ENCODE measurements at places on chromosomes 1 and 21. TPM values are rescaled to one million over a fixed set of nuclear protein-coding genes. Genes with fewer than 3 reads are reported as not detected.

DNA sequence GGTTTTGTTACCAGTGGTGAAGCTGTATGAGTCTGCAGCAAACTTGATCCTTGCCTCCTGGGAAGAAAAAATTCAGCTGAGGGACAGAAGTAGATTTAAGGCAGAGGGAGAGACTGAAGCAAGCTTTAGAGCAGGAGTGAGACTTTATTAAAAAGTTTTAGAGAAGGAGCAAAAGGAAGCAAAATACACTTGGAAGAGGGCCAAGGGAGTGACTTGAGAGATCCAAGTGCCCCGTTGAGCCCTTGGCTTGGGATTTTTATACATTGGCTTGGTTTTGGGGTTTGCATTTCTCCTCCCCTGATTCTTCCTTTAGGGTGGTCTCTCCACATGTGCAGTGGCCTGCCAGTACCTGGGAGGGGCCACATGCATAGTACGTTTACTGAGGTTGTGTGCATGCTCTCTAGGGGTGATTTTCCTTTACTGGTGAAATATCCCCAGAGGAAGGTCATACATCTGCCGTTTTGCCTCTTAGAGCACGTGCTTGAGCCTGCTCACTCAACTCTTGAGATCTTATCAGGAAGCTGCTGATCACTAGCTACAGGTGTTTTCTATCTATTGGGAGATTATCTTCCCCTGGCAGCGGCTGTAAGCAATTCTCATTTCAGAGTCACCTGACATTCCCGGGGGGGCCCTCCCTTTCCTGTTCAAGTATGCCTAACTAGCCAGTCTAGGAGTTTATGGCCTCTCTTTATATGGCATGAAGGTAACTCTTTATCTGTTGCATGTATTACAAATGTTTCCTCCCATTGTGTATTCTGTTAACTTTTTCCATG, 20.3 kb downstream of the FASLG start:
- H3K27me3 ChIP-seq: peaks cover 5% of the 10 kb centered on the region
- no peak overlapping the region for H3K4me3 ChIP-seq
- DNase-seq: no peak
- H3K36me3 ChIP-seq: peaks cover 25% of the 10 kb centered on the region
- no peak overlapping the region for H3K27ac ChIP-seq
- H3K4me1 ChIP-seq: peaks cover 39% of the 10 kb centered on the region

GRCh38 chr1:234848972-234849649, 239.1 kb upstream of the IRF2BP2 start:
- peaks cover 63% of the 10 kb centered on the region for H3K4me1 ChIP-seq
- peaks cover 1% of the 10 kb centered on the region for H3K36me3 ChIP-seq
- DNase-seq: no peak
- no peaks in the 10 kb centered on the region for H3K27me3 ChIP-seq
- H3K27ac ChIP-seq: no peak overlapping the region

- H3K36me3 ChIP-seq: no peaks in the 10 kb centered on the region
- no peak for DNase-seq
- H3K4me3 ChIP-seq: no peak within 1 kb of the TSS
- H3K27me3 ChIP-seq: no peaks in the 10 kb centered on the region
- no peak within 1 kb of the TSS for H3K27ac ChIP-seq
Observed at GRCh38 chr1:241957692-241958494, at the start of gene BECN2. BECN2 (plus strand) TSS chr1:241957767; CDS start chr1:241957767, 0 bp downstream.

- peaks cover 33% of the 10 kb centered on the region for H3K36me3 ChIP-seq
- H3K4me3 ChIP-seq: peak overlapping the region; percentile 99
- peak overlapping the region; percentile 46 for H3K27ac ChIP-seq
- no peaks in the 10 kb centered on the region for H3K27me3 ChIP-seq
- peaks cover 49% of the 10 kb centered on the region for H3K4me1 ChIP-seq
- DNase-seq: no peak
Observed at GRCh38 chr1:111446546-111446945, 2.5 kb downstream of the WDR77 start.

- no peaks in the 10 kb centered on the region for H3K4me1 ChIP-seq
- no peaks in the 10 kb centered on the region for H3K36me3 ChIP-seq
- no peak overlapping the region for H3K27ac ChIP-seq
- H3K4me3 ChIP-seq: no peak overlapping the region
Observed at GRCh38 chr1:210223226-210223904, 9.2 kb upstream of the SERTAD4 start.

DNA sequence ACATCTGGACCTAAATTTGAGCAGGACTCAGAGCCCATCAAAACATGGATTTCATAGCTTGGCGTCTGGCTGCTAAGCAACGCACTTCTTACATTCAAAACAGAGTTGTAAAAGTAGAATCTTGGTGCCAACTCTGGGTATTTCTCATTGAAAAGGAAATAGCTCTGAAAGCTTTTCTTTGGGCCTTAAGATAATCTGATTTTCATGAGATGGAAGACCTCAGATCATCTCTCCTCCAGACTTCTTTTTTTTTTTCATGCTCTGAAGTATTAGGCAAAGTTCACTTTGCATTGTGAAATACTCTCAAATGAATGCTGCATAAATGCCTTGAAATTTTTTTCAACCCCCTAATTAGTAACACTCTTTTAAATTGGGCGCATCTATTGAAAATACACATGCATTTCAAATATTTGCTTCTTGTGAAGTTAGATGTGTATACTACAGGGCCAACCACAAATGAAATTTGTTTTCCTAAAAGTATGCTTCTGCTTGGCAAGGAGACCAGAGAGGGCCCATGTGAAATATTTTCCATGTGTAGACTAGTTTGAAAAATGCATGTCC, 4.2 kb downstream of the ADAMTS5 start:
- H3K27me3 ChIP-seq: peaks cover 32% of the 10 kb centered on the region
- H3K27ac ChIP-seq: no peak overlapping the region
- no peaks in the 10 kb centered on the region for H3K36me3 ChIP-seq
- DNase-seq: no peak
- no peaks in the 10 kb centered on the region for H3K4me1 ChIP-seq

DNA sequence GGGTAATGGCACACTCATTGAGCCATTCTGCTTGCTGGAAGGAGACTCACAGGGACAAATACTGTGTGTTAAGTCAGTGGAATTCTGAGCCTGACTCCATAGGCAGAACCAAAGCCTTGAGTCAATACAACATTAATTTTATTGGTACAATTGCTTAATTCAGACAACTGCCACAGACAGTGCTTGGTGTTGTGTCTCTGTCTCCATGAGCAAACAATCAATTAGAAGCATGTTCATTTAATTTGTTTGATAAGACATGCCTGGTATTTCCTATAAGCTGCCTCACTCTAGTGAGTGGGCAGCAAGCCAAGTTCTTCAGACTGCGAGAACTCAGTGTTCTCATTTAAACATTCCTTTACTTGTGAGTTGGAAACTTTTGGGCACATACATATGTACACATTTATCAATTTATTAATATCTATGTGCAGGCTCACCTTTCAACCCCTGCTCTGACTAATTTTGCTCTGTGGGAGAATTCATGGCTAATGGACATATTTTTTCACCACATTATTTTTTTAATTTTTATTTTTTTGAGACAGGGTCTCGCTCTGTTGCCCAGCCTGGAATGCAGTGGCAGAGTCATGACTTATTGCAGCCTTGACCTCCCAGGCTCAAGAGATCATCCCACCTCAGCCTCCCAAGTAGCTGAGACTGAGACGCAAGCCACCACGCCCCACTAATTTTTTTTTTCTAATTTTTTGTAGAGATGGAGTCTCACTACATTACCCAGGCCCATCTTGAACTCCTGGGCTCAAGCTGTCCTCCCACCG, 4.5 kb upstream of the SRSF10 start:
- H3K4me1 ChIP-seq: peaks cover 18% of the 10 kb centered on the region
- no peak for DNase-seq
- no peak overlapping the region for H3K4me3 ChIP-seq
- no peaks in the 10 kb centered on the region for H3K27me3 ChIP-seq
- peaks cover under 1% of the 10 kb centered on the region for H3K36me3 ChIP-seq

DNA sequence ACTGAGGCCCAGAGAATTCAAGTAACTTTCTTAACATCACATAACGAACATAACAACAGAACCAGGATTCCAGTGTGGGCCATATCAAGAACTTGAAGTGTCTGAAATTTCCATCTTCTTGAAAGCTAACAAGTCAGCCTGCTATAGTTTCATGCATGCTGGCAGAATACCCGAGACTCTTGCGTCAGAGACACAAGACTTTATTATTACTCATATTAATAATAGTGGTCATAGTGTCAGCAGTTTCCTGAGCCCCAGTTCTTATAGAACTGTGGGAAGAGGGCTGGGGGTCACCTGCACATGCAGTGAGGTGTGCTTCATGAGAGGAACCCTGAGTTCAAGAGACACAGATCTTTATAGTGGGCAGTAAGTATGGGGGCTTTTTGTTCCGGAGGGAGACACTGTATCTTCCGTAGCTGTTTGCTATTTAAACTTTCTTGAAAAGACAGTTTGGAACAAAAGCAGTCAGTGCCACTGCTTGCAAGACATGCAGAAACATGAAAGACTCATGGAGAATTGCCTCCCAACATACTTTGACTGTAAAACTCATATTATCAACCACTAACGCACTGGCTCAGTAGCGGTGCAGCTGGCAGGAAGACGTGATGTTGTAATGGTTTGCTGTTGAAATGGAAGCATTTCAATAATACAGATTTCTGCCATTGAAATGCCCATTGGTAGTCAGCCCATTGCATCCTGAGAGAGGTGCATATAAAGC, 339.2 kb downstream of the ADGRL2 start:
- no peak overlapping the region for H3K27ac ChIP-seq
- no peaks in the 10 kb centered on the region for H3K4me1 ChIP-seq
- H3K36me3 ChIP-seq: no peaks in the 10 kb centered on the region
- H3K27me3 ChIP-seq: peaks cover 1% of the 10 kb centered on the region

- H3K36me3 ChIP-seq: no peaks in the 10 kb centered on the region
- peaks cover 17% of the 10 kb centered on the region for H3K27me3 ChIP-seq
- no peak overlapping the region for H3K4me3 ChIP-seq
- no peaks in the 10 kb centered on the region for H3K4me1 ChIP-seq
- no peak for DNase-seq
Observed at GRCh38 chr1:76769911-76770310, 97.4 kb upstream of the ST6GALNAC5 start.

DNA sequence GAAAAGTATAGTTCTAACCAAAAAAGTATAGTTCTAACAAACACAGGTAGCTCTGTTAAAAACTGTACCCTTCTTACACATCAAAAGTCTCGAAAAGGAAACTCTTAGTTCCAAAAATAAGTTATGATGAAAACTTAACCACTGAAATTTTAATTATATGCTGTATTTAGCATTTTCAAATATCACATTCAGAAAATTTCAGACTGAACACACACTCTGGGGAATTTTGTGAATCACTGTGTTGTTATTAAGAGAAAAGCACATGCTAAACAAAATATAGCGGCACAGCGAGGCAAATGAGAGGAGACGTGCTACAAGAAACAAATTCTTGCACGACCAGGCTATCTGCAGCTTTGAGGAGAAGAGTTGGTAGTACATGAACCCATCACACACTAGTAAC, 30.4 kb downstream of the VAV3 start:
- H3K27ac ChIP-seq: peak overlapping the region; percentile 40
- H3K36me3 ChIP-seq: peaks cover 4% of the 10 kb centered on the region
- no peak for DNase-seq
- no peaks in the 10 kb centered on the region for H3K27me3 ChIP-seq
- peak overlapping the region; percentile 61 for H3K4me3 ChIP-seq

- peaks cover 25% of the 10 kb centered on the region for H3K36me3 ChIP-seq
- DNase-seq: no peak
- peaks cover 44% of the 10 kb centered on the region for H3K4me1 ChIP-seq
- H3K27ac ChIP-seq: peak overlapping the region; percentile 85
- peak overlapping the region; percentile 99 for H3K4me3 ChIP-seq
Observed at GRCh38 chr1:37473431-37474045, 842 bp upstream of the ZC3H12A start.

- no peaks in the 10 kb centered on the region for H3K36me3 ChIP-seq
- H3K27me3 ChIP-seq: peaks cover 56% of the 10 kb centered on the region
- no peaks in the 10 kb centered on the region for H3K4me1 ChIP-seq
Observed at GRCh38 chr1:22949822-22950331, 22.8 kb downstream of the LACTBL1 start.

DNA sequence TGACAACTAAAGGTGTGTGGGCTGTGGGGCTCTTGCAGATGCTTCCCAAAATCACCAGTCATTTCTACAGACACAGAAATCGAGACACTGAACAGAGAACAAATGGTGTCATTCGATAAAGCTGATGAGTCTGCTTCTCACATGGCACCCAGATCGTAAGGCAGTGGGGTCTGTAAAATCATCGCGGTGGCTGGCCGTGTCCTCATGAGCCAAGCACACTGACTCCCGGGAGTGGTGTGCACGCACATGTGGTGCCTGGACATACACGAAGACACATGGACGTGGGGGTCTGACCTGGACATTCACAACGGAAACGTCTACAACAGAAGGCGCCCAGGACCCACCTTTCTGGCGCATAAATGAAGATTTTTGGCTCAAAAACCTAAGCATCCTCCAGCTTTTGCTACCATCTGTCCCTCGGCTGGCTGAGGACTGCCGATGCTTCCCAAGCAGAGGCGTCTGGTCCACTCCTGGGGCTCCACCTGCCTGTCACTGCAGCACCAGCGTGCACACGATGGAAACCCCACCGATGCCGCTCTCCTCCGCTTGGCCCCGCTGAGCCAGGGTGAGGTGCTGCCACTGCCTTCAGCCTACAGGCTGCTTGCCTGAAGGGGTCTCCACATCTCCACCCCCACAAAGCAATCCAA, 6.8 kb downstream of the SMIM1 start:
- no peaks in the 10 kb centered on the region for H3K27me3 ChIP-seq
- no peak overlapping the region for H3K27ac ChIP-seq
- peaks cover 2% of the 10 kb centered on the region for H3K4me1 ChIP-seq
- peaks cover 10% of the 10 kb centered on the region for H3K36me3 ChIP-seq

- H3K27ac ChIP-seq: no peak overlapping the region
- H3K36me3 ChIP-seq: no peaks in the 10 kb centered on the region
- peaks cover 4% of the 10 kb centered on the region for H3K4me1 ChIP-seq
- H3K27me3 ChIP-seq: no peaks in the 10 kb centered on the region
- H3K4me3 ChIP-seq: no peak overlapping the region
Observed at GRCh38 chr1:83028467-83028866, 970.5 kb downstream of the TTLL7 start.

GRCh38 chr1:113191579-113192076, 118.6 kb downstream of the LRIG2 start:
- peaks cover 10% of the 10 kb centered on the region for H3K27me3 ChIP-seq
- no peak overlapping the region for H3K4me3 ChIP-seq
- no peak for DNase-seq
- H3K4me1 ChIP-seq: no peaks in the 10 kb centered on the region
- no peak overlapping the region for H3K27ac ChIP-seq
- no peaks in the 10 kb centered on the region for H3K36me3 ChIP-seq

Gene LIPI
- total RNA-seq: not detected

Gene NHLH1
- total RNA-seq: 0.33 TPM

Gene EEIG2
- total RNA-seq: 16.5 TPM
